ENCODE measurements at places on chromosomes 13 and 19. TPM values are rescaled to one million over a fixed set of nuclear protein-coding genes. Genes with fewer than 3 reads are reported as not detected.

The RRAS gene
- 198 TPM for polyA plus RNA-seq

The LHB gene
- polyA plus RNA-seq: 0.62 TPM

The ZNF536 gene
- 0.11 TPM for polyA plus RNA-seq

The ADGRE3 gene
- polyA plus RNA-seq: not detected

The SIGLECL1 gene
- polyA plus RNA-seq: not detected

The KLHL1 gene
- polyA plus RNA-seq: 0.05 TPM

The LSM14A gene
- 35.5 TPM for polyA plus RNA-seq

The ZNF823 gene
- polyA plus RNA-seq: 2.1 TPM

The TUBB4A gene
- polyA plus RNA-seq: 2.0 TPM

The ITGBL1 gene
- polyA plus RNA-seq: 0.45 TPM

The ZNF442 gene
- 0.67 TPM for polyA plus RNA-seq

The PSG3 gene
- polyA plus RNA-seq: not detected

The ABCA7 gene
- polyA plus RNA-seq: 14.7 TPM

The ELSPBP1 gene
- not detected for polyA plus RNA-seq

The MATK gene
- polyA plus RNA-seq: 2.6 TPM

The NCCRP1 gene
- polyA plus RNA-seq: not detected

The ZNF507 gene
- polyA plus RNA-seq: 5.8 TPM

The CD209 gene
- 12.7 TPM for polyA plus RNA-seq

The COX6B2 gene
- polyA plus RNA-seq: 0.03 TPM

The ZNF728 gene
- 0.15 TPM for polyA plus RNA-seq

The ZNF28 gene
- polyA plus RNA-seq: 4.3 TPM

The FLT3 gene
- polyA plus RNA-seq: not detected

The CEACAM3 gene
- 1.5 TPM for polyA plus RNA-seq

The SLC17A7 gene
- 1.5 TPM for polyA plus RNA-seq

The IL4I1 gene
- polyA plus RNA-seq: 0.63 TPM

The ZNF491 gene
- 0.22 TPM for polyA plus RNA-seq

The CEACAM8 gene
- polyA plus RNA-seq: not detected

The FBN3 gene
- polyA plus RNA-seq: not detected

The IGFL3 gene
- not detected for polyA plus RNA-seq

The ATP8A2 gene
- 0.10 TPM for polyA plus RNA-seq

The ZNF599 gene
- polyA plus RNA-seq: 3.2 TPM

The LYPD3 gene
- polyA plus RNA-seq: 1.0 TPM

The ZBTB7A gene
- polyA plus RNA-seq: 7.4 TPM

The IGFL2 gene
- 0.22 TPM for polyA plus RNA-seq

The SNRPA gene
- 21.2 TPM for polyA plus RNA-seq

The CYP2A6 gene
- 0.22 TPM for polyA plus RNA-seq

The GTF3A gene
- 57.2 TPM for polyA plus RNA-seq

The FGF21 gene
- polyA plus RNA-seq: not detected

The KLK13 gene
- 1.2 TPM for polyA plus RNA-seq

The C2CD4C gene
- polyA plus RNA-seq: 4.5 TPM

The ZNF90 gene
- polyA plus RNA-seq: 0.48 TPM

The LRG1 gene
- 13.4 TPM for polyA plus RNA-seq

The ZNF560 gene
- 0.16 TPM for polyA plus RNA-seq

The MBD3L2 gene
- polyA plus RNA-seq: not detected

The SIGLEC8 gene
- 0.08 TPM for polyA plus RNA-seq

The TMEM145 gene
- 0.10 TPM for polyA plus RNA-seq

The THOP1 gene
- polyA plus RNA-seq: 32.8 TPM

The SLC46A3 gene
- 4.4 TPM for polyA plus RNA-seq

All from adipose tissue (tissue), 3 donors.